ENCODE measurements at places on chromosomes 5 and 9. TPM values are rescaled to one million over a fixed set of nuclear protein-coding genes. Genes with fewer than 3 reads are reported as not detected.

PCDHB4 gene
- 1.5 TPM for total RNA-seq

PCDHGA5 gene
- 5.7 TPM for total RNA-seq

MARCOL gene
- not detected for total RNA-seq

ADRA1B gene
- 2.7 TPM for total RNA-seq

HTR1A gene
- not detected for total RNA-seq

RMRP gene
- total RNA-seq: 15,747 TPM

RABL6 gene
- total RNA-seq: 69.5 TPM

GABBR2 gene
- 0.38 TPM for total RNA-seq
